SW 1271 (cell line): ENCODE measurements at places on chromosomes 16 and 17.

GRCh38 chr17:43431714-43432523 is 33.1 kb downstream of the ARL4D start:
- DNase-seq: no peak

GRCh38 chr17:59838052-59838916 is 54.5 kb downstream of the TUBD1 start:
- DNase-seq: no peak

- DNase-seq: no peak
Measured at GRCh38 chr16:86431540-86431939, 78.8 kb upstream of the FOXF1 start.

DNA sequence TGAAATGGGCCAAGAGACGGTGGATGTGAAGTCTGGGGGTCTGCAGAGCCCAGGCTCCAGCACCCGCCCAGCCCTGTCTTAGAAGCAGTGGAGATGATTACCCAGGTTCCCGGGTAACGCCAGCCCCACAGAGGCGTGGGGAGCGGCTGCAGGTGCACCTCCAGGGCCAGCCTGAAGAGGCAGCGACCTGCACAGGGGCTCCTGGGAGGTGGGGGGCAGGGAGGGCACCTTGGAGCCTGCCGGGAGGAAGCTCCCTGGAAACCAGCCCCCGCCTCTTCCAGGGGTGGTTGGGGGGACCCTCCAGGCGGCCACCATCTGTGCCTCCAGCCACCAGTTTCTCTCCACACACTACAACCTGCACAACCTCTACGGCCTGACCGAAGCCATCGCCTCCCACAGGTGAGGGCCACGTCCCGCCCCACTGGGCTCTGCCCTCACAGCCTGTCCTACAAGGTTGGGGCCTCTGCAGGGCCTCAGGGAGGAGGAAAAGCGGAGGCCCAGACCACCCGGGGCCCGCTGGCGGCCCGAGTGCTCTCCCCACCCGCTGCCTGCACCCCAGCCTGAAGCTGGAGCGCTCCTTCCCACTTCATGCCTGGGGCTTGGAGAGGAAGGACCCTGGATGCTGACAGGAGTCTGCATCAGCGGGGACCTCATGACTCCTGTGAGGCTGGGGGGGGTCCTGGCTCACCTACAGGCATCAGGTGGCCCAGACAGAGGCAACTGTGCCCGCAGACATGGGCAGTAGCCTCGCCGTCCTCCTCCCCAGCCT is 10.5 kb downstream of the GAA start:
- no peak for DNase-seq

GRCh38 chr17:82120148-82120547 is 22.1 kb upstream of the FASN start:
- DNase-seq: no peak

DNA sequence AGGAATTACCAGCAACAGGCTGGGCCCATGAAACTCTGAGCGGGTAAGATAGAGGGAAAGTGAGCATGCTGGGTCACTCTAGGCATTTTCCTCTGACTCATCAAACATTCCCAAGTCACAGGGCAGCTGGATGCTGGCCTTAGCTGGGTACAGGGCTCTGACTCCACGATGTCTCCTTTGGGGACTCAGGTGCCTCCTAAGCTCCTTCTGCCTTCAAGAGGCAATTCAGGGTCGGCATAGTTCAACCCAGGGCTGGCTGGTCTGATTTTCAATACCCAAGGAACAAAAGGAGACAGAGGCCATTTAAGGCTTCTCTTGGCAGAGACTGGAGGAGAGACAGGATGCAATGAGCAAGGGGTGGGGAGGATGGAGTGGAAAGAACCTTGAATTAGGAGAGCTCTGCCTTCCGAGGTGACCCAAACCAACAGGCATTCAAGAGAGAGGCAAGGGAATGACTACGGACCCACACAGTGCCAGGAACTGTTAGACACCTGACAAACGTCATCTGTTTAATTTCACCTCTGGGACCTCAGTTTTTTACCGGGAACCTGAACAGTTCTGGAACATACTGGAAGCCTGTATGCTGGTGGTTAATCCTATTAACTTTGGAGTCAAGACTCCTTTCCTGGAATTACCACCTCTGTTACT is 910 bp downstream of the WBP2 start:
- DNase-seq: peak; percentile 66
